Neuronal stem cell (in vitro differentiated cells): ENCODE measurements at places on chromosomes 6 and 20.

DNA sequence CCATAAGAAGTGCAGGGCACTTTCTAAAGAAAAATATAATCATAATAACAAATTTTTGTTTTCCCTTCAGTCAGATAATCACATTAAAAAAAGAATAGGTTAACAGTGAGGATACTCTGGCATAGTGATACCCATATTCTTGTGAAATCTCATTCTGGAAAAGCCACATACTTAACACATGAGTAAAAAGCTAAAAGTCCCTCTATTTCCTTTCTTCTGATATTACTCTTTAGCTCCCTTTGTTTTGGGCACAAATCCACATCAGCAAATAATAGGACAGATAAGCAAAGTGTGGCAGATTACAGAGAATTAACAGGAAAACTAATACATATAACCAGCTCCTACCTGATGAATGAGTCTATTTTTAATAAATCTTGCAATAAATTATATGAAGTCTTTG lies 15.8 kb downstream of the SHPRH start:
- no peak for DNase-seq

DNA sequence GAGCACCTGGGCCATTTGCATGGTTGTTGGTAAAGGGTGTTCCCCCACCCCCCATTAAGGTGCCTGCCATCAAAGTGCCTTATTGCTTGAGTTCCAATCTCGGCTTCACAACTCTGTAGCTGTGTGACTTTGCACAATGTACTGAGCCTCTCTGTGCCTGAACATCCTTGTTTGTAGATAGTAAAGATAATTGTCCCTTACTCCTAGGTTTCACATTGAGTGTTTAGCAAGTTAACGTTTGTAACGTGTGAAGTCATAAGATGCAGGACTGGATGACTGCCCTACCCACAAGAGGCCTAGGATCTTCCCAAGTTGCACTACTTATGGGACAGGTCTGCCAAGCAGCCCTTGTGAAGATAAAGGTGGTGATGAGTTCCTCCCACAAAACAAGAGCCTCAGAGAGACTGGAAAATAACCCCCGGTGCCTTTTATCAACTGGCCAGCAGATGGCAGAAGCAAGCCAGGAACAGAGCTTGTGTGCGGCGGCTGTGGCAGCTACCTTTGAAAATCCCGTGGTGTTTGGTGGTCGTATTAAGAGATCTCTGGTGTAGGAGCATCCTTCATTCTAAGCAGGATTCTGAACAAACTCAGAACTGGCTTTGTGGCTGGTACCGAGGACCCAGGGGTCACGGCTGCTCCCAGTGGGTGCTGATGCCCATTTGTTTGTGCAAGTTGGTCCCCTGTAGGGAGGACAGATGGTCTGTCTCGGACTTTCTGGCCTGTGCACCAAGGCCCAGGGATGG lies 99.1 kb downstream of the CDH26 start:
- peak; percentile 66 for DNase-seq

GRCh38 chr6:167683028-167683862 lies 143.5 kb upstream of the AFDN start:
- no peak for DNase-seq

GRCh38 chr6:159726255-159726917 lies 920 bp upstream of the WTAP start:
- no peak for DNase-seq

DNA sequence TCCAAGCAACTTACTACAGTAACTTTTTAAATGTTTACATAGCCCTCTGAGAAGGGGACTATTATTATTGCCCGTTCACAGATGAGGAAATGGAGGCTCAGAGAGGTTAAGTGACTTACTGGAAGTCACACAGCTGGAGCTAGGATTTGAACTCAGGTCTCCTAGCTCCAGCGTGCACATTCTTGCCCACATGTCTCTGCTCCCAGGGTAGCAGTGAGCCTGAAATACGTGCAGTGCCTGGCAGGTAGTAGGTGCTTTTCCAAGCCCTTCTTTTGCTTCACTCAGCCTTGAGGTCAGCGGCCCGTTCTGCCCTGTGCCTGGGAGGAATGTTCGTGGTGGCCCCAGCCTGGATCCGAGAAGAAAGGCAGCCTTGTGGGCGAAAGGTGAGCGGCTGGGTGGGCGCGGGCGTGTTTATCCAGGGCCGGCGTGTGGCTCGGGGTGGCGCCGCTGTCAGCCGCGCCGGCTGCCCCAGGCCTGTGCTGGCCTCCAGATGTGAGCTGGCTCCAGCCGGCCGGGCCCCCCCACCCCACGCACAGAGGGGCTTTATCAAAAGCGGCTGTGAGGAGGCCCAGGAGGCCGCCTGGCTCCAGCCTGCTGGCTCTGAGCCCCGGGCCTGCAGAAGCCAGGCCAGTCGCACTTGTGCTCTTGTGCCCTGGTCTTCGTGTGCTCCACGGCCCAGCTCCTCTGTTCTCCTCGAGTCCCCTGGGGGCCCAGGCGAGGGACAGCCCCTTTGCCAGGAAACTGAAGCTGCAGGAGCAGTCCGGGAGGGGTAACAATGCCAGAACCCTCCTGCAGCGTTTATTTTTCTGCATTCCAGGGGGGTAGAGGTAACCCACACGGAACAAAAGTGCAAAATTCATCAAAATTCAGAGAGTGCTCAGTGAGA lies 58.1 kb downstream of the UBE2V1 start:
- no peak for DNase-seq
